ENCODE measurements at places on chromosomes 13 and 19. TPM values are rescaled to one million over a fixed set of nuclear protein-coding genes. Genes with fewer than 3 reads are reported as not detected.

The ZNF724 gene
- 3.1 TPM for total RNA-seq

The ZNF888 gene
- total RNA-seq, result 22.6 TPM

The SSC5D gene
- 9.4 TPM for total RNA-seq

The KIR3DL1 gene
- total RNA-seq, result 0.25 TPM

The PRR22 gene
- 4.2 TPM for total RNA-seq

The C2CD4C gene
- total RNA-seq, result 1.9 TPM

The NKPD1 gene
- 0.09 TPM for total RNA-seq

The ZNF527 gene
- 8.2 TPM for total RNA-seq

- no peaks in the 10 kb centered on the region for H3K36me3 ChIP-seq
- H3K4me1 ChIP-seq, result no peaks in the 10 kb centered on the region
- no peak for DNase-seq
- no peak overlapping the region for H3K4me3 ChIP-seq
These were observed 1.0 kb upstream of the MEF2B start for GRCh38 chr19:19170873-19171672.

- no peak overlapping the region for H3K4me3 ChIP-seq
- no peak overlapping the region for H3K27ac ChIP-seq
These were observed 462.7 kb downstream of the GPC6 start for GRCh38 chr13:93689333-93689732.

DNA sequence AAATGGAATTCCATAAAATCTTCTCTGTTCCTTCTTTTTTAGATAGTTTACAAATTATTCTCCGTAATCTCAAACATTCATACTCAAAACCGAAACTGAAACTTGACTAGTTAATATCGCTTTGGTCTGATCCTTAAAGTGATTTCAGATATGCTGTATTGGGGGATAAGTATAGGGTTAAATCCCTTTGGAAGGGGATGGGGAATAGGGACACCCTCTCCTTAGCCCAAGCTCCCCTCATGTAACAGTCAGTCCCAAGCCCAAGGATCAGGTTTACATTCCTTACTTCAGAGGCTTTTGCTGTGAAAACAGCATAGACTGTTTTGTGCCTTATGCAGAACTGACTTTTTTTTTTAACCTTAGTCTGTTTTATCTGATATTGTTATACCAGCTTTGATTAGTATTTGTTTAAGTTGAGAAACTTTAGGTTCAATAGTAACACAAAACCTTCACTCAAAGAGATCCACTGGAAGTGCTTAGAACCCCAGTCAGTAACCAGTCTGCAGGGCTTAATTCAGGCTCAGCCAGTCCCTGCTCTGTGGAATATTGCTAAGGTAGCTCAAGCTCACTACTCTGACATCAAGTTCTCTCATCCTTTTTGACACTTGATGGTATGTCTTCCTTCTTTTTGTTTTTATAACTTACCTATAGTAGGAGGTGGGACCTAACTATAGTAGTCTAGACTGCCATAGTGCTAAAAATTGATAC is 10.5 kb downstream of the CDADC1 start:
- no peak for DNase-seq
- H3K27me3 ChIP-seq, result no peaks in the 10 kb centered on the region
- H3K36me3 ChIP-seq, result peaks cover 2% of the 10 kb centered on the region
- H3K4me1 ChIP-seq, result no peaks in the 10 kb centered on the region
- H3K27ac ChIP-seq, result no peak overlapping the region

DNA sequence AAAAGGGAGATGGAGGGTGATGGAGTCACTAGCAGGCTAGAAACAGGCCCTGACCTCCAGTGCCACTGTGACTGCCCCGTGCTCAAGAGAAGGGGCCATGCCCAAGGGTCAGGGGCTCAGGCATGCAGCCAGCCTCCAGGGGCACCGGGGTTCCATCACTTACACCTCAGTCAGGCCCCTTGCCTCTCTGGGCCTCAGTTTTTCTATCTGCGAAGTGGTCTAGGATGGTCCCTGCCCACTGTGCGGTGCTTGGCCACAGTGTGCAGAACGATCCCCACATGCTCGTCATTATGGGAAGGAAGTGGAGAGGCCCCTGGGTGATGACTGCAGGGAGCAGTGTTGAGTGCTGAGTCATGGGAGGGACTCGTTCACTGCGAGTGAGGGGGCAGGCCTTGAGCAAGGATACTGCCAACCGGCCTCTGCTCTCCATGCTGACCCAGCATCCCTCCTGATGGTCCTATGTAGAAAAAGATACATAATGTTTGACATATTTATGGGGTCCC is 23.1 kb downstream of the TMED1 start:
- H3K4me1 ChIP-seq, result no peaks in the 10 kb centered on the region
- H3K27ac ChIP-seq, result no peak overlapping the region
- H3K4me3 ChIP-seq, result no peak overlapping the region

DNA sequence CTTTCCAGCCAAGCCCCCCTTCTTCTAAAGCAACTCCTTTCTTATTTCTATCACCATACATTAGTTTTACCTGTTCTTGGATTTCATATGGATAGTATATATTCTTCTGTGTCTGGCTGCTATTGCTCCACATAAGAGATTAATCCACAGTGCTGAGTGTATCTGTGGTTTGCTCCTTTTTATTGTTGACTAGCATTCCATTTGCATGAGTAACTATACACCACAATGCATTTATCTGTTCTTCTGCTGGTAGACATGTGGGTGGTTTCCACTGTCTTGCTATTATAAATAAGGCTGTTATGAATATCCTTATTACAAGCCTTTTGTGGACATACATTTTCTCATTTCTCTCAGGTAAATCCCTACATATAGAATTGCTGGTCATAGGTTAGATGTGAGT is 138.2 kb downstream of the SLC7A1 start:
- no peak overlapping the region for H3K27ac ChIP-seq
- H3K4me1 ChIP-seq, result no peaks in the 10 kb centered on the region
- H3K4me3 ChIP-seq, result no peak overlapping the region
- no peak for DNase-seq
- H3K36me3 ChIP-seq, result no peaks in the 10 kb centered on the region
- no peaks in the 10 kb centered on the region for H3K27me3 ChIP-seq

- no peaks in the 10 kb centered on the region for H3K4me1 ChIP-seq
- H3K27ac ChIP-seq, result no peak overlapping the region
- H3K27me3 ChIP-seq, result no peaks in the 10 kb centered on the region
- H3K36me3 ChIP-seq, result no peaks in the 10 kb centered on the region
These were observed 152.5 kb upstream of the SOX1 start for GRCh38 chr13:111914241-111915103.

DNA sequence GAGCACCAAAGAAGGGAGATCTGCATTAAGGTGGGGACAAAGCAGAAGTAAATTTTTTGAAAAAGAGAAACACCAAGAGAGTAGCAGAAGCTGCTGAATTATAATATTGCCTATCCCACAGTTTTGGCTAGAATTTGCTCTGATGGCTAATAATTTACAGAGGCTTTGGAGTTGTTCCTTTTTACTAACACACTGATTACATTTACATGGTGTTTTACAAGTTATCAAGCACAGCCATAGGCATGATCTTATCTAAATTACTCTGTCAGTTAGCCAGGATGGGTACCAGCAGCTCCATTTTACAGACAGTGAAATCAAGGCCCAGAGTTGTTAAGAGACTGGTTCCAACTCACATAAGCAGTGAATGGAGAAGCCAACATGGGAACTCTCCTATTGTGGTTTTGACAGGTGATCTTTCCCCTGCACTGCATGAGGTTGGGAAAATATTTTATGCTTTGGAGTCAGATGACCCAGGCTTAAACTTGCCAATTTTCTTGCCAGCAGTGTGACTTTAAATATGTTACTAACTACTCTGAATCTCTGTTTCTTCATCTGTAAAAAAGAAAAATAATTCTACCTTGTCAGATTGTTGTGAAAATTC is 33.5 kb upstream of the ESD start:
- H3K4me3 ChIP-seq, result no peak overlapping the region
- DNase-seq, result no peak
- H3K36me3 ChIP-seq, result no peaks in the 10 kb centered on the region
- no peaks in the 10 kb centered on the region for H3K27me3 ChIP-seq
- H3K27ac ChIP-seq, result no peak overlapping the region
- H3K4me1 ChIP-seq, result no peaks in the 10 kb centered on the region

GRCh38 chr13:80276371-80277289 is 64.3 kb downstream of the SPRY2 start:
- no peaks in the 10 kb centered on the region for H3K27me3 ChIP-seq
- no peaks in the 10 kb centered on the region for H3K36me3 ChIP-seq
- H3K4me1 ChIP-seq, result peaks cover 3% of the 10 kb centered on the region

DNA sequence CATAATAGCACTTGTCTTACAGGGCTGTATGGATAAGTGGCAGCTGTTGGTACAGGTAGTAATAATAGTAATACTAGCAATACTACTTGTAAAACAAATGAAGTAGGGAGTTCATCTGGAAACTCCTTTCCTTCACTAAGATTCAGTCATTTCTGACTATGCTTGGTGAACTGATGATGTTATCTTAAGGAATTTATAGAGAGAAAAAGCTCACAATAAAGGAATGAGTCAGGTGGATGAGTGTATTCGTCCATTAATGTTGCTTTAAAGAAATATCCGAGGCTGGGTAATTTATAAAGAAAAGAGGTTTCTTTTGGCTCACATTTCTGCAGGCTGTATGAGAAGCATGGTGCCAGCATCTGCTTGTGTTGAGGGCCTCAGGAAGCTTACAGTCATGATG is 477.3 kb downstream of the KLF12 start:
- H3K27me3 ChIP-seq, result no peaks in the 10 kb centered on the region
- no peak overlapping the region for H3K4me3 ChIP-seq
- no peak overlapping the region for H3K27ac ChIP-seq
- DNase-seq, result no peak
- no peaks in the 10 kb centered on the region for H3K4me1 ChIP-seq
- no peaks in the 10 kb centered on the region for H3K36me3 ChIP-seq

GRCh38 chr13:67416047-67416925 is 186.2 kb upstream of the PCDH9 start:
- no peak overlapping the region for H3K4me3 ChIP-seq
- H3K36me3 ChIP-seq, result no peaks in the 10 kb centered on the region
- H3K27me3 ChIP-seq, result no peaks in the 10 kb centered on the region
- H3K27ac ChIP-seq, result no peak overlapping the region

- H3K36me3 ChIP-seq, result no peaks in the 10 kb centered on the region
- no peak within 1 kb of the TSS for H3K27ac ChIP-seq
- no peak within 1 kb of the TSS for H3K4me3 ChIP-seq
- H3K4me1 ChIP-seq, result no peaks in the 10 kb centered on the region
- H3K27me3 ChIP-seq, result no peaks in the 10 kb centered on the region
These were observed at the start of gene FFAR3 for GRCh38 chr19:35357867-35358573. FFAR3 (plus strand) TSS chr19:35358460; CDS start chr19:35358891, 431 bp downstream.

GRCh38 chr19:7140137-7140536 is 70.6 kb downstream of the ZNF557 start:
- H3K4me3 ChIP-seq, result no peak overlapping the region
- DNase-seq, result no peak
- no peak overlapping the region for H3K27ac ChIP-seq
- peaks cover 6% of the 10 kb centered on the region for H3K36me3 ChIP-seq

GRCh38 chr19:42412227-42412626 is 15.0 kb downstream of the LIPE start:
- no peaks in the 10 kb centered on the region for H3K4me1 ChIP-seq
- no peaks in the 10 kb centered on the region for H3K27me3 ChIP-seq
- H3K36me3 ChIP-seq, result no peaks in the 10 kb centered on the region

Data from kidney (tissue), 22 donors.